ENCODE measurements at places on chromosomes 1 and 21. TPM values are rescaled to one million over a fixed set of nuclear protein-coding genes. Genes with fewer than 3 reads are reported as not detected.
A peak's percentile ranks its signal among the peaks of the same experiment; 100 is the strongest.

- no peak for DNase-seq
These were observed 368.3 kb upstream of the C1orf174 start for GRCh38 chr1:4268262-4268888.

- DNase-seq: peak; percentile 89
These were observed 52.8 kb upstream of the GOLT1A start for GRCh38 chr1:204266504-204267034.

SLAMF7 gene
- total RNA-seq: 0.45 TPM

DNA sequence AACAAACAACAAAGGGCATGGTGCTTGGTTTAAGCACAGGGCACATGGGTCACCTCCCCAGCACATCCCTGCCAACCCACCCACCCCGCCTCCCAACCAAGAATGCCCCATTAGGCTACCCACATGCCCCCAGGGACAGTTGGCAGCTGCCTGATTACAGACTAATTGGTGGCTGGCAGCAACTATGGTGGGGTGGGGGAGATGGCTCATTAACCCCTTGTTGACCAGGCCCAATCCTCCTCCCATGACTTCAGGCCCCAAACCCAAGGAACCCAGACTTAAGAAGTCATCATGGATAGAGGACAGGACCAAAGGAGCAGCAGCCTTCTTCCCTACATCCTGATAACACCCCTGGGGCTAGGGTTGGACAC, 1.3 kb downstream of the RIMS3 start:
- no peak for DNase-seq

GRCh38 chr1:116279715-116280114, 93.3 kb upstream of the ATP1A1 start:
- DNase-seq: no peak

DNA sequence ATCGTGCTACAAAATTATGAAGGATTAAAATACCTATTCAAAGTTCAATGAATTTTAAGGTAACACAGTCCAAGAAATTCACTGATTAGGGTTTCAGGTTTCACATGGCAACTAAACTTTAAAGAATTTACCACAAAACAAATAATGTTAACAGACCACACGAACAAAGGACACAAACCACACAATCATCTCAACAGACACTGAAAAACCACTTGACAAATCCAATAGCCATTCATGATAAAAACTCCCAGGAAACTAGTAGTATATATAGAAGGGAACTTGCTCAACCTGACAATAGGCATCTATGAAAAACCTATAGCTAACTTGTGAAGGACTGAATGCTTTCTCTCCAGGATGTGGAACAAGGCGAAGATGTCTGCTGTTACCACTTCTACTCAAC, 21.1 kb upstream of the SH2D5 start:
- no peak for DNase-seq

GGPS1 gene
- 10.7 TPM for total RNA-seq

GRCh38 chr1:180524915-180525714, 22.7 kb upstream of the ACBD6 start:
- DNase-seq: no peak

- DNase-seq: peak; percentile 62
These were observed 364.0 kb downstream of the CAMTA1 start for GRCh38 chr1:7149080-7149838.

- peak; percentile 82 for DNase-seq
These were observed 276.7 kb downstream of the PCP4 start for GRCh38 chr21:40143822-40144525.

- no peak for DNase-seq
These were observed 10.6 kb downstream of the ID3 start for GRCh38 chr1:23548704-23549143.

DNA sequence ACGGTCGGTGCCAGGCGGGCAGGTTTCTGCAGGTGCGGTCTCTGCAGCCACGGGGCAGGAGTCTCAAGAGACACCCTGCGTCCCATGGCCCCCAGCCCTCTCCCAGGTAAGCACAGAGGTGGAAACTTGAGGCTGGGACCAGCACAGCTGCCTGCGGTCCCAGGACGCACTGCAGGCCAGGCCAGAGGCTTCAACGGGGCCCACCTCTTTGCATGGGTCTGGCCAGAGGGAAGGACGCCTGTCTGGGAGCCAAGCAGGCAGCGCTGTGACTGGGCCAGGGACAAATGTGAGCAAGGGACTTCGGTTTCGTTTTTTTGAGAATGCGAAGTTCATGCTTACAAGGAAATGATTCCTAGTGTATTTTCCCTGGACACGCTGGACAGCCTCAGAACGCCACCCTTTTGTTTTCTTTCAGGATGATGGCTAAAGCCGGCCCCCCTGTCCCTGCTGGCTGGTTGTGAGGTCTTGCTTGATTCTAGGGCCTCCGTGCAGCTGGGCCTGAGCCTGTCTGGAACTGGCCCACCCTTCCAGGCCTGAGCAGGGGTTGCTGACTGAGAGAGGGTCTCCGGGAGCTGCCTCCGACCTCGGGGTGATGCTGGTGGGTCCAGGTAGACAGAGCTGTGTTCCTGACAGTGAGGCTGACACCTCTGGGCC, 38.3 kb downstream of the MORN1 start:
- no peak for DNase-seq

- no peak for DNase-seq
These were observed 38.6 kb downstream of the EIF2B3 start for GRCh38 chr1:44947774-44948311.

- DNase-seq: no peak
These were observed 19.0 kb upstream of the DNASE2B start for GRCh38 chr1:84379138-84379916.

GRCh38 chr1:246083416-246083815, 423.7 kb downstream of the SMYD3 start:
- DNase-seq: no peak

TNFRSF9 gene
- not detected for total RNA-seq

ACKR1 gene
- 19.8 TPM for total RNA-seq

GRCh38 chr1:26570287-26570686, 40.7 kb downstream of the RPS6KA1 start:
- no peak for DNase-seq

DNA sequence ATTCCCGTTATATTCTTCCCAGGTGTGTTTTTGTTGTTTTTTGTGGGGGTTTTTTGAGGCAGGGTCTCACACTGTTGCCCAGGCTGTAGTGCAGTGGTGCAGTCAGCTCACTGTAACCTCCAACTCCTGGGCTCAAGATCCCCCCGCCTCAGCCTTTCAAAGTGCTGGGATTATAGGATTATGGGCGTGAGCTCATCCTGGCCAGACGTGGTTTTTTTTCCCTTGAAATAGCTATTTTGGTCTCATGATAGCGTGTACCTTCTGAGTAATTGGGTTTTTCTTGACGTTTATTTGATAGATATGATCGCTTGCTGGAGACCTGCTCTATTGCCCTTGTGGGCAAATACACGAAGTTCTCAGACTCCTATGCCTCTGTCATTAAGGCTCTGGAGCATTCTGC, 17.6 kb downstream of the CTPS1 start:
- DNase-seq: no peak

DNA sequence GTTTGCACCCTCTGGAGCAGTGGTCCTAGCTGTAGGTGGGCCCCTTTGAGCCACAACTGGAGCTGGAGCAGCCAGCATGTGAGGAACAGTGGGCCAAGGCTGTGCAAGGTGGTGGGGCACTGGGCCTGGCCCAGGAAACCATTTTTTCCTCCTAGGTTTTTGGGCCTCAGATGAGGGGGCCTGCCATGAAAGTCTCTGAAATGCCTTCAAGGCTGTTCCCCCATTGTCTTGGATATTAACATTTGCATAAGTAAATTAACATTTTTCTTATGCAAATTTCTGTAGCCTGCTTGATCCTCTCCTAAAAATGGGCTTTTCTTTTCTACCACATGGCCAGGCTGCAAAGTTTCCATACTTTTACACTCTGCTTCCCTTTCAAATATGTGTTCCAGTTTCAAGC, 212.0 kb downstream of the NTNG1 start:
- no peak for DNase-seq

SLC37A1 gene
- total RNA-seq: 30.1 TPM

DNA sequence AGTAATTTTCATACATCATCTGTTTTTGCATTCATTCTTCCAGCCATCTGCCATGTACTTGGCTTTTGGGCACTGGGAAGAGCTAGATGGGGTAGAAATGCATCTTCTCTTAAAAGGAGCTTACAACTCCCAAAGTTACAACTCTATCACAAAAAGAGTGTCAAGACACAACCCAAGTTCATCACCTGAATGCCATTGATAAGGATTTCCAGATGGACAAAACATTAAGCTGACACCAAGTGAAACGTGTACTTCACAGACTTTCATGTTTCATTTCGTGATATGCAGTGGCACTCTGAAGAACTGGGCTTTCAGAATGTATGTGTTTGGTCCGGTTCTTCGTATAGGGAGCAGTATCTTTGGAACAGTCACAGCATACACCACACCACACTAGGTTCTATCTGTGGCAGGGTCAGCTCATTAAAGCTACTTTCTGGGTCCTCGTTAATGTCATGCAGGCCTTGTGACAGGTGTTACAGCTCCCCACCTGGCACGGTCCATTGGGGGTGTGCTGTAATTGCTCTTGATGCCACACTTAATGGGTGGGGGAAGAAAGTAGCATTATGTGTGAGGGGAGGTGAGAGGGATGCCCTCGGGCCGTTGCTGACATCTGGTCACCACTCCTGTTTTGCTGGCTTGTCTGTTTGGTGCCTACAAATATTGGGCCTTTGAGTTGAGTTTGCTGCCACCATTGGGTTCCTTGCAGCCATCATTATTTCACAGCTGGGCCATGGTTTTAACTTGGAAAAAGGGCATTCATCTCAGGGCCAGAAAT, 164.9 kb downstream of the NFIA start:
- DNase-seq: no peak

- no peak for DNase-seq
These were observed 30.8 kb upstream of the RD3 start for GRCh38 chr1:211522804-211523203.

NLRP3 gene
- under 0.01 TPM for total RNA-seq

DNA sequence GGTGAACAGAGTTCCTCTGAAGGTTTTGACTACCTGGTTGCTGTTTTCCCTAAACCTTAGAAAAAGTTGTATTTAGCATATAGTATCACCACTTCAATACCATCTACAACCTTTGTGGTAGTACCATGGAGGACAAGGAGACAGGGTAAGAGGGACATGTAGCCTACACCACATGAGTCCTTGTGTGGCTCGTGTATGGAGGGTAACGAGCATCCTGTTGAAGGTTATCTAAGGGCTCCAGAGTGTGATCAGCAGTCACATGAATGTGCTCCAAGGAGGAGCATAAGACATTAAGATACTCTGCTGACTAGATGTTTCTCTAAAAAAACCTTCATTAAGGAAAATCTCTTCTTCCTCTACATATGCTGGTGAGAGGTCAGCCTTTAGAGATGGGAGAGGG, 67.3 kb downstream of the VCAM1 start:
- DNase-seq: no peak

DNA sequence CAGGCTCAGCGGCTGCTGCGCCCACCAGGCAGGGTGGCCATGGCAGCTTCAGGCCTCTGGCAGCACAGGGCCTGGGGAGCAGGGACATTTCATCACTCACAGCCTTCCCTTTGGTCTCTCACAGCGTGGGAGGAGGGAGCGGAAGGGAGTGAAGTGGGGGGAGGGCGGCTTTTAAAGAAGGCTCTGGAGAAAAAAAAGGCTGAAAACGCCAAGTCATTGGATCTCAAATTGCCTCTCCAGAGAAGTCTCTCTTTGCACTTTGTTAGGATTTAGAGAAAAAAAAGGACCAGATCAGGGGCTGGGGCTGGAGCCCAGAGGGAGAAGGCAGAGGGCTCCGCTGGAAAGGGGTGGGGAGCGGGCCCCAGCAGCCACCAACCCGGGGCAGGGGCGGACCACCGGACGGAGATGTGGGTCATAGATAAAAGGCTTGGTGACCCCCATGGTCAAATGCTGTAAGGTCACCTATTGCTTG, 209.9 kb downstream of the GRIK3 start:
- DNase-seq: no peak

- no peak for DNase-seq
These were observed 268.8 kb upstream of the NR5A2 start for GRCh38 chr1:199758626-199759255.

CRTC2 gene
- 6.2 TPM for total RNA-seq

DNA sequence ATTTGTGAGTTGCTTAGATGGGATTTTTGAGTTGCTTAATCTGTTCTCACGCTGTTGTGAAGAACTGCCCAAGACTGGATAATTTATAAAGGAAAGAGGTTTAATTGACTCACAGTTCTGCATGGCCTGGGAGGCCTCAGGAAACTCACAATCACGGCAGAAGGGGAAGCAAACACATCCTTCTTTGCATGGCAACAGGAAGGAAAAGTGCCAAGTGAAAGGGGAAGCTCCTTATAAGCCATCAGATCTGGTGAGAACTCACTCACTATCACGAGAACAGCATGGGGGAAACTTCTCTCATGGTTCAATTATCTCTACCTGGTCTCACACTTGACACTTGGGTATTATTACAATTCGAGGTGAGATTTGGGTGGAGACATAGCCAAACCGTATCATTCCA, 10.3 kb downstream of the CLIC6 start:
- no peak for DNase-seq

Measured in stomach (tissue), 19 donors.